ENCODE measurements at places on chromosomes 3 and 15.

DNA sequence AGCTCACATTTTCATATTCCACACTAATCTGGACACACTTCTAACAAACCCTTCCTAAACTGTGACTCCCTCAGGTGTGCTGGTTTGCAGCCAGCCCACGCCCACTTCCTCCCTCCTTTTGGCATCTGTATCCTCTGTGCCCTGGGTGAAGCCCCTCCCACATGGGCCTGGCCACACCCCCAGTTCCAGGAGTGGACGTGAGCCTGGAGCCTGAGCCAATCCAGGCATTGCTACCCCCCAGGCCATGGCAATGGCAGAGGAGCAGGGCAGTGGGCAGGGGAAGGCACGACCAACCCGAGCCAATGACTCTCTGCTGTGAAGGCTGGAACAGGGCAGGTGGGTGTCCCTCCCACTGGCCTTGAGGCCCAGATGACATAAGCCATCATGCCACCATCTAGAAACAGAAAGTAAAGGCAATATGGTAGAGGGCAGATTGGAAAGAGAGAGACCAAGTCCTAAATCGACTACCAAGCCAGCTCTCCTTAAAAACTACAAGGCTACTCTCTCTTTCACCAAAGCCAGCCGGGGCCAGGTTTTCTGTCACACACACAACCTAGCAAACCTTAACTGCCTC lies 18.6 kb downstream of the FAM174B start:
- DNase-seq, result no peak

DNA sequence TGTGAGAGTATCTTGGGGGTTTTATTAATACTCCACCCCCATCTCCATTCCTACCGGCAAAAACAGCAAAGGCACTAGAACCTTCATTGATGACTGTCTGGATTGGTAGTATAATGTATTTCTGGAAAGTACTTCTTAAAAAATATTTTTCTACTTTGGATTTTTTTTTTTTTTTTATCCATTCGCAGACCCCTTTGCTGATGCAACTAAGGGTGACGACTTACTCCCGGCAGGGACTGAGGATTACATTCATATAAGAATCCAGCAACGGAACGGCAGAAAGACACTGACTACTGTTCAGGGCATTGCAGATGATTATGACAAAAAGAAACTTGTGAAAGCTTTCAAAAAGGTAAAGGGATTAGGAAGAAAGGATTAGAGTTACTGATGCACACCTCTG lies 1.2 kb downstream of the EIF1B start:
- no peak for DNase-seq

DNA sequence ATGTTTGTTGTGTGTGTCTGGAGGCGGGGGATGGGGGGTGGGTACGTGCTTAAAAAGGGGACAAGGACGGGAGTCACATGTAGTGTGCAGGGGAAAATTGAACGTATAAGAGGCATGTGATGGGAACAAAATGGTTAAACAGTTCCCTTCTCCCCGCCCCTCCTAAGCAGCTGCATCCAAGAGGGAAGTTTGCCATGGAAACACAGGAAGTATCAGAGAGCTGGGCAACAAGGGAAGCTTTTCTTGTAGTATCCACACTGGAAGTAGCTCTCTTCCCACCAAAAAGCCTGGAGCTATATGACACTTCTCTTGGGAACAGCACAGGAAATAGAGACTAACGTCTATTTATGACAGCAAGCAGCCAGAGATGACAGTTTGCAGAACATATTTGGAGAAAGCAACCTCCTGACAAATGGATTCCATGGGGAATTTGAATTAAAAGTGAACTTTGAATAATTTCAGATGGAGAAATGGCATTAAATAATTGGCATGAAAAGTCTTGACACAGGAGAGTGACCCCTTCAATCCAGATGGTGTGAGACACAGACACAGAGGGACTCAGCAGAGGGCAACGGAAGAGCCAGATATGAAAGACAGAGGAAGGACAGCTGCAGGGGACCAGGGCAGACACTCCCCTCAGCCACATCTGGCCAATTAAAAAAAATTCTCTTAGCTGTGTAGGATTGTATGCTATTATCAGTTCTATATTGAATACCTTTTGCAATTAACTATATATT lies 294.2 kb upstream of the TBL1XR1 start:
- no peak for DNase-seq

DNA sequence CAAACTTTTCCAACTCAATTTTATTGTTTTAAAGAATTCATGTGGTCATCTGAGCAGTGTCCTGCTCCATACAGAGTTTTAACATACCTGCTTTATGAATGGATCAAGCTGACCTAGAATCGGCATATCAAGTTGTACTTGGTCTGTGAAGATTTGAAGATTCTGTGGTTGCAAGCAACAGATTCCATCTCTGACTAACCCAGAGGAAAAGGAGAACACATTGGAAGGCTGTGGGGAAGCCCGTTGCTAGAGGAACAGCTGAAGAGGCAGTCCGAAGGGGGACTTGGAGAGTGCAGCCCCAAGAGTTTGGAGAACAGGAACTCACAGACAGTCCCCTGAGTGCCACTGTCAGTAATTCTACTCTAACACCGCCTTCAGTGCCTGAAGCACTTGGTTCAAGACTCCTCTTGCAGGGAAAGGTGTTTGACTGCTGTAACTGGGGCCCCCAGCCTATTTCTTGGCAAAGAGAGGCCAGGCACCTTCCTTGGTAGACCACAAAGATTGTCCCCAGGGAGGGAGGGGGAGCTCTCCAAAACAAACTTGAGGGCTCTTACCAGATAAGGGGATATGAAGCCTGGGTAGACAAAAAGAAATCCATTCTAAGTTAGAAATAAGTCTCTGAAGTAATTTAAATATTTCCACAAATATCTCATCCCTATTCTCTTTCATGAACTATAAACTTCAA lies 88.8 kb downstream of the LARS2 start:
- DNase-seq, result no peak

- DNase-seq, result no peak
Observed at GRCh38 chr15:70523616-70524015, 239.7 kb downstream of the UACA start.

- no peak for DNase-seq
Observed at GRCh38 chr15:68469162-68470048, 37.4 kb upstream of the ITGA11 start.

DNA sequence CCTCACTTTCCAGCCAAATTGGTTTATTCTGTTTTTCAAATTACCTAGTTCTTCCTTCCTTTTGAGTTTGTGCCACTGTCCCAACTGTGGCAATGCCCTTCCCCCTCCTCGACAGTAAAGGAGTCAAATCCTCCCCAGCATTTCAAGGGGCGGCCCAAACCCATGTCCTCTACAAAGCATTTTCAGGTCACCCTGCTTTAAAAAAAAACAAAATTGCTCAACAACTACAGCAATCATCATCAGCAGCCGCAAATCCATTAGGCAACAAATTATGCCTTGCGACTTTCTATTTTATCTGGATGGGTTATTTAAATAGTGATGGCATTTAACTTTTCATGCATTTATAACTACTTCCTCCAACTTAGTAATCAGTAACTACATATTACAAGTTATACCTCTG lies 32.7 kb downstream of the PLD1 start:
- DNase-seq, result no peak

DNA sequence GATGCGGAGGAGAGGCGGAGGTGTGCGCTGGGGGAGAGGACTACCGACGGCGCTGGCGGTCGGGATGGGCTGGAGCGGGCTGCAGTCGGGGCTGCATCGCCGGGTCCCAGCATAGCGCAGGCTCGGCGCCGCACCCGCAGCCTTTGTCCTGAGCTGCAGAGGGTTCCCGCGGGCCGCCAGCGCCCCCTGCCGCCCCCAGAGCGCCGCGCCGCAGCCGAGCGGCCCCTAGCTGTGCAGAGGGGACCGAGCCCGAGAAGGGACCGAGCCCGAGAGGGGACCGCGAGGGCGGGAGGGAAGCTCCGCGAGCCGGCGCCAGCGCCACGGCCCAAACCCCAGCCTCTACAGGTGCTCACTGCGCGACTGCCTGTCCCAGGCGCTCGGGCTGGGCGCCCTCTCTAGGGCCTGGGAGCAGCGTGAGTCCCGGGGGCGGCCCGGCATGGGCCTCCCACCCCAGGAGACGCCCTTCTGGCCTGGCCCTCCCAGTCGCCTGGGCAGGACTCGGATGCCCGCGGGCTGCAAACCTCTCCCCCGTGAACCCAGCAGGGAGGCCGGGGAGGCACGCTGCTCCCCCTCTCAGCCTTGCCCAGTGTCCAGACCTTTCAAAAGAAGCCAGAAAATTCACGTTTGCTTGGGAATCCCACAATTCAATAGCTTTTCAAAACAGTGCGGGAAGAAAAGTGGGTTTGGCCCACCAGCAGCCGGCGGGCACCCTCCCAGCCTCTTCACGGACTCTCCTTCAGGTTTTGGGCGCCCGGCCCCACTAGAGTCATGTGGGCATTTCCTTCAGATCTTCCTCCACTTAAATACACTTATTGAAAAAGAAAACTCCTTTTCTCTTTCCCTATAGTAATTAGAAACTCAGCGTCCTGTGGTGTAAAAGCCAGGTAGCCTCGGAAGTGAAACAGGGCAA lies 134.7 kb downstream of the TPRA1 start:
- peak; percentile 22 for DNase-seq

DNA sequence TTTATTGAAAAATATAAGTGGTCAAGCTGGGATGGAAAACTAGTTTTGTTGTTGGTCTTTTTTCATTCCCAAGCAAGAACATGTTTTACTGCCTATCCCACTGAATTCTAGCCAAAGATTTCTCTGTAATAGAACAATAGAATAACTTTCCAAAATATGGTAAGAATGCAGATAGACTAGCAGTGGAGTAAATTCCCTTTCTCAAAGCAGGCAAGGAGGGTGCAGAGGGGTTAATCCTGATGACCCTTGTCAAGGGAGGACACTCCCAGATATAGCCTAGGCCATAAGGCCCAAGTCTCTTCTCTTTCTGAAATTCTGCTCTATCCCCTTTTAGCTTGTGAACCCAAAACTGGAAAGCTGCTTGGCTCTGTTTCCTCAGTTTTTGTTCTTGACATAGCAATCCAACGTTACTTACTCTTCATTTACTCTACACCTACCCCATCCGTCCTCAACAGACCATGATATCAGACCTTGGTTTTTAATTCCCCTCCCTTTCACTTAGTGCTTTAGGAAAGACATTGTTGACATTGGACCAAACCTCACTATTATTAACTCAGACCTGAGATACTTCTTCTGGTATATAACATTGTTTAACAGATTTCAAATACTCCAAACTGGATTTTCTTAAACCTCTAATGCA lies 453.6 kb upstream of the THBS1 start:
- DNase-seq, result no peak

GRCh38 chr3:137988152-137988551 lies 21.8 kb upstream of the CLDN18 start:
- DNase-seq, result no peak

GRCh38 chr3:191385101-191385500 lies 54.8 kb upstream of the UTS2B start:
- no peak for DNase-seq

DNA sequence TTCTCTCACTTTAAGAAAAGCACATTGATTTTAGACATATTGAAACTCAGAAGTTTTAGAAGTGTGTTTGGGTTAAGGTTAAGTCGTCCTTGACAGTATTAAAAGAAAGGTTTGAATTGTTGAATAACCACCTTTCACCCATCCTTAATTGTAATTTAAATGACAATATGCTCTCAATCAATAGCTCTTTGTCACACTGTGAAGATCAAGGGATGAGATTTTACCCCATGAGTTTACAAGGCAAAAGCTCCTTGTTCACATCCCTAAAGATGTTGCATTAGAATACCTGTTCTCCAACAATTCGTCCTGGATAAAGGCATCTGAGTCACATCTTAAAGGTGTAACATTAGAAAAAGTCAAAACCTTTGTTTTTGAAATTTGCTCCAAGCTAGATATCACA lies 220.4 kb upstream of the MDFIC2 start:
- no peak for DNase-seq

- no peak for DNase-seq
Observed at GRCh38 chr3:46913644-46914043, 36.1 kb downstream of the PTH1R start.

GRCh38 chr3:51378726-51379125 lies 6.4 kb upstream of the MANF start:
- no peak for DNase-seq

DNA sequence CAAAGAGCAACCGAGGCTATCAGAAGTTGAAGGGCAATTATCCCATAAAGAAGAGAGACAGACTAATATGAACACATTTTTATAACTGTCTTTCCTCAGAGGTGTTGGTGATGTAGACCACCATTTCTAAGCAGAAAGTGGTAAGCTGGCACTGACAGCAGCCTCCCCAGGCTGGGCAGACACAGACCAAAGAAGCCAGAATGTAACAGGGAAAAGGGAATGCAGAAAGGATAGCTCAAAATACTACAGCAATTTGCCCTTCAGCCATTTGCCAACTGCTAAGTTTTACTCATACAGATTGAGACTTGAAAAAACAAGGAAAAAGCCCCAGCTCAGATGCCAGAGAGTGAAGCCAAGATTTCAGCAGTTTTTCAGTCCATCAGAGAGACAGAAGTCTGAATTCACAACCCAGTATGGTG lies 73.5 kb upstream of the ABI3BP start:
- DNase-seq, result no peak

GRCh38 chr15:40763801-40764628 lies at the start of gene GCHFR:
GCHFR (plus strand) TSS chr15:40764068; CDS start chr15:40764181, 113 bp downstream.
- peak; percentile 24 for DNase-seq

DNA sequence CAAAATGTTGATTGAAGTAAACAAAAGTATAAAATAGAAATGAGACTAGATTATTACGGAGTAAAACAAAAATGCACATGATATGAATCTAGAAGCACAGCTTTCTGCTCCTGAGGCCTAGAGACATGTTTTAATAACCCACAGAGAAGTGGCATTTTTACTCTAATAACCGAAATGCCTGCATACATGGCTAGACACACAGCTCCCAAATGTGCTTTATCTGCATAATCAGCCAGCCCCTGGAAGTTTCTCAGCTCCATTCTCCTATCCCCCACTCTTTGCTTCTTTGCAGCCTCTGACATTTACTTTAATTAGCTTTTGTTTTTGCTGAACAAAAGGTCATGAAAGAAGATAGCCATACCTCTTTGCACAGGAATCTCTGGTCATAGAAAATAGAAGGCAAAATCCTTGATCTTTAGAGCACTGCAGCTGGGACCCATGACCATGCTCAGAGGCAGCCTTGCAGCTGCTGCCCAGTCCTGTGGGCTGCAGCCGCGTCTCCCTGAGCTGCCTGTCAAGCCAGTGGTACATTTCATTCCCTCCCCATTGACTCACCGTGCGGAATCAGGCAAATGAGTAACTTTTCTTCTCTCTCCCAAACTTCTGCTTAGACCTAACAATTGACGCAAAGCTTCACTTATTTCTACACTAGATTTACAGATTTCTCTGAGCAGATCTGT lies at the start of gene VEPH1:
TSS of gene VEPH1 (minus strand) at position 501 of the 680 bp plus-strand sequence. CDS start 8,067 bp downstream, outside the sequence.
- no peak for DNase-seq

DNA sequence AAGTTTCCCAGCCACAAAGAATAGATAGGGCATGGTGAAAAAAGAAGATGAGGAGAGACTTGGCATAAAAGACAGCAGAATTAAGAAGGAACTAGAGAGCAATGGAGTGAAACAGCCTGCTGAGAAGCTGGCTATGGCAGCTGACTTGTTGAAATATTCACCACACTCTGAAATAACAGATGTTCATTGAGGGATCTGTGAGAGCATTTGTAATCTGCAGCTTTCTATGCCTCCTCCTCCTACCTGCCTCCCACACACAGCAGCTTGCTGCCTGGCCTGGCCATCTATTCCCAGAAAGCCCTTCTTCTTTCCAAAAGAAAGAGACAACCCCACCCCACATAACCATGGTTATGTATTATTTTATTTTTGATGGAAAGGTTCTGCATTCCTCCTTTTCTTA lies 303.9 kb downstream of the GAP43 start:
- DNase-seq, result no peak
